ENCODE measurements at places on chromosomes 3 and 15.
A peak's percentile ranks its signal among the peaks of the same experiment; 100 is the strongest.

- H3K4me1 ChIP-seq: no peaks in the 10 kb centered on the region
- H3K36me3 ChIP-seq: no peaks in the 10 kb centered on the region
- H3K27me3 ChIP-seq: no peaks in the 10 kb centered on the region
- no peak overlapping the region for H3K27ac ChIP-seq
Measured at GRCh38 chr3:75687323-75687722, 23.2 kb downstream of the FRG2C start.

- DNase-seq: peak; percentile 9
- no peak overlapping the region for H3K4me3 ChIP-seq
- no peaks in the 10 kb centered on the region for H3K36me3 ChIP-seq
- no peaks in the 10 kb centered on the region for H3K27me3 ChIP-seq
- no peaks in the 10 kb centered on the region for H3K4me1 ChIP-seq
Measured at GRCh38 chr3:110583373-110583935, 488.2 kb upstream of the NECTIN3 start.

- H3K36me3 ChIP-seq: no peaks in the 10 kb centered on the region
- no peaks in the 10 kb centered on the region for H3K4me1 ChIP-seq
- no peak for DNase-seq
- no peak overlapping the region for H3K4me3 ChIP-seq
Measured at GRCh38 chr15:88448991-88449461, 18.2 kb downstream of the MRPL46 start.

DNA sequence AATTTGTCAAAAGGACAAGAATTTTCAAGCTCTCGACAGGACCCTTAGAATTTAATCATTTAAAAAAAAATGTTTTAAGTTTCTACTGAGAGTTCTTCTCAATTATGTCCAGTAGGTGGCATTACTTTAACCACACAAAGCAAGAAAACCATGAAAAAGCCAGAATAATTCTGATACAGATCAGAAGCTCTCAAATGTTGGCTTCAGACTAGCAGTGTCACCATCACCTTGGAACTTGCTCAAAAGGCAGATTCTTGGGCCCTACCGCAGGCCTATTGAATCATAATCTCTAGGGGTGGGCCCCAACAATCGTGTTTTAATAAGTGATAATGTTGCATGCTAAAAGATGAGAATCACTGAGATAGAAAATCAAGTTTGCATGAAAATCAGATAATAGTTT is 99.5 kb upstream of the KCNMB2 start:
- H3K4me1 ChIP-seq: peaks cover 4% of the 10 kb centered on the region
- H3K27ac ChIP-seq: no peak overlapping the region
- H3K36me3 ChIP-seq: no peaks in the 10 kb centered on the region
- DNase-seq: peak; percentile 84
- H3K4me3 ChIP-seq: no peak overlapping the region
- no peaks in the 10 kb centered on the region for H3K27me3 ChIP-seq

DNA sequence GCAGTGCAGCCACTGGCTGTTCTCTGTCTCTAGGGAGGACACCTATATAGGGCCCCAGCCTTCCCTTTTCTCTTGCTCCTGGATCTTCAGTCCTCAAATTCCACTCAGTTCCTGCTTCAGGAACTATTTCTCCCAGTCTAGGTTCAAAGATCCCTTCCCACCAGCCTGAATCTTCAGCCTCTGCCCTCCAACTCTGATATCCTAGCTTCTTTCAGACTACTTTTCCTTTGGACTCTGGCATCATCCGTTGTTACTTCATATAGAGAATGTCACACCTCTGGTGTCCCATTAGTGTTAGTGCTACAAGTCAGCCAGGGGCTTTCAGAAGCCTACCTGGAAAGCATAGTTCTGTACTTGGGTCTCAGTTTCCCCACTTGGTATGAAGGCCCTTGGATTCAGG is 10.0 kb upstream of the HPS3 start:
- H3K4me1 ChIP-seq: no peaks in the 10 kb centered on the region
- H3K36me3 ChIP-seq: no peaks in the 10 kb centered on the region
- no peak for DNase-seq
- no peaks in the 10 kb centered on the region for H3K27me3 ChIP-seq
- no peak overlapping the region for H3K4me3 ChIP-seq

DNA sequence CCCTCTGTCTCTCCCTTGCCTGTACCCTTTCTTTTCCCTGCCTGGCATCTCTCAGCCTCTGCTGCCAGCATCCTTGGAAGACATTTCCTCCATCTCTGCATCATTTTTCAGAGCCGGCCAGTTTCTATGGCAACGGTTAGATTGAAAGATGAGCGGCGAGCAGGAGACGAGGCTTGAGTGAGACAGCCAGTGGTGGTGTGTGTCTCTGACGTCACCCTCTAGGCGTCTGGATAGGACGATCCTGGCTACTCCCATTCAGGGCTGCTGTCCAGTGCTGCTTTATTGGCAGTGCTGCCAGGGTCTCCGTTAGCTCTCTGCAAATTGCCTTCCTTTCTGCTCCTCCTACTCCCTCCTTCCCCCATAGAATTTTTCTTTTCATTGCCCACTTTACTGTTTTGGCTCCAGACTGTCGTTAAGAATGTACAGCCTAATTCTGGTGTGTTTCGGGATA is 57.9 kb downstream of the TRAK1 start:
- no peaks in the 10 kb centered on the region for H3K36me3 ChIP-seq
- no peaks in the 10 kb centered on the region for H3K27me3 ChIP-seq
- peak overlapping the region; percentile 37 for H3K27ac ChIP-seq
- H3K4me3 ChIP-seq: no peak overlapping the region
- H3K4me1 ChIP-seq: peaks cover 18% of the 10 kb centered on the region

DNA sequence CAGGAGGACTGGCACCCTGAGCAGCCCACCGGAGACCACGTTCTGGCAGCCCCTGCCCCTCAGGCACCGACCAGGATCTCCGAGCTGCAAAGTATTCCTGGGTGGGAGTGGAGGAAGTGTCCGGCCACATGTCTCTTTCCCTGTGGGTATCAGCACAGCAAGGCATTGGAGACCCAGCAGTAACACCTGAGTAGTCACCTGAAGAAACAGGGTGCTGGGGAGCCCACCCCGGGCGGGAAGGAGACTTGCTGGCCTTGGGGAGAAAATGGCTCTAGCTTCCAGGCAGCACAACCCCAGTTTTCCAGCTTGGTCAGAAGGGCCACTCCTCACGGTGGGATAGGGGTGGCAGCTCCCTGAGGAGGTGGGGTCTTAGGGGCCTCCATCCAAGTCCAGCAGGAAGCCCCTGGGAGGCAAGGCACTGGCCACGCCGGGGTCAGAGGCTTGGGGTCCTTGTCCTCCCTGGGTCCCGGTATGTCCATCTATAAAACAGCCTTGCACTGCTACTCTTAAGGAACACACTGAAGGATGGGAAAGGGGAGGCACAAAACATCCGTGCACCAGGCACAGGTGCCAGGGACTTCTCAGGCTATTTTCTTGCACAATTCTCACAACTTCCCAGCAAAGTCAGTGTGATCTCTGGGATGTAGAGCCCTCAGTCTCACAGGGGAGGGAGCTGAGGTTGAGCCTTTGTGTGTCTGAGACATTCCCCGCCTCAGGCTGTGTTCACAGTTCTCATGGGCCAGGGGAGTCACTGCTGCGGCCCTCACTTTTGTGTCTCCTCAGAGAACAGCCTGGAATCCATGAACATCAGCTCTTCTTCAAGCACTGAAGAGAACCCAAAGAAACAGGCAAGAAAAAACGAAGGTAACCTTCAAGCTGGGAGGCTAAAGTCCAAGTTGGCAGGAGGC is 11.9 kb downstream of the CFAP100 start:
- H3K4me1 ChIP-seq: no peaks in the 10 kb centered on the region
- H3K36me3 ChIP-seq: no peaks in the 10 kb centered on the region
- H3K27me3 ChIP-seq: no peaks in the 10 kb centered on the region

DNA sequence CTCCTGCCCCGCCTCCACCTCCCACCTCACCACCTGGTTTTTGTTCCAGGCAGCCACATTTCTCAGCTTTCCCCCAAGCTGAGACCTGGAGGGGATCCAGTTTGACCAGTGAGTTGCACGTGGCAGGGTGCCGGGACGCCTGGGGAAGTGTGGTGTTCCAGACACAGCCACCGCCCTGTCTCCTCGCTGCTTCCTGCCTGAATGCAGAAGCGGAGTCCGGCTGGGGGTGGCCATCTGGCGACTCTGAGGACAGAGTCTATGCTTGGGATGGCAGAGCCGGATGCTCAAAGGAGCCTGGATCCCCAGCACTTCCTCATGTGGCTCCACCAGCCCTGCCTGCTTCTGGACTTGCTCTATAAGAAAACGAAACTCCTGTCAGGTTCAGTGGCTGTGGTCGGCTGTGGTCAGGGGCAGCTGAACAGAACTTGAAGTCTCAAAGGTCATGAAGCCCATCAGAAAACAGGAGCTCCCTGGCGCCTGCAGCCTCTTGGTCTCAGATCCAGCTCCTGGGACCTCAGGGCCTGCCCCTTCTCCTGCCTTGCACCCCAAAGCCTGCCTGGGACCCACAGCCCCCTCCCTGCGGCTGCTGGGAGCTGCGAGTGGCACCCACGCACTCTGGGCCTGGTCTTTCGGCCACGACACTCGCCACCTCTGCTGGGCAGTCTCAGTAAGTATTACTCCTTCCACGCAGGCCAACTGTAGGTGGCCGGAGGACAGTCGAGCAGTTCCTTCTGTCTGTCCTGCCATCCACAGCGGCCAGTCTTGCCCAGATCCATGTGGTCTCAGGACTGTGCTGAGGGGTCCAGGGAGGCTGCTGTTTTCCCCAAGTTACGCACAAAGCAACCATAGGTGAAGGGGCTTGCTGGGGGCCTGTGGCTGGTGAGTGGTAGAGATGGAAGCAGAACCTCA is 112.8 kb upstream of the MEF2A start:
- no peaks in the 10 kb centered on the region for H3K36me3 ChIP-seq
- H3K27ac ChIP-seq: peak overlapping the region; percentile 98
- H3K27me3 ChIP-seq: no peaks in the 10 kb centered on the region
- no peak overlapping the region for H3K4me3 ChIP-seq

- no peak for DNase-seq
- H3K27me3 ChIP-seq: no peaks in the 10 kb centered on the region
- peaks cover 87% of the 10 kb centered on the region for H3K4me1 ChIP-seq
- peak overlapping the region; percentile 17 for H3K27ac ChIP-seq
- H3K4me3 ChIP-seq: no peak overlapping the region
Measured at GRCh38 chr15:66760968-66761725, 59.1 kb downstream of the SMAD6 start.

DNA sequence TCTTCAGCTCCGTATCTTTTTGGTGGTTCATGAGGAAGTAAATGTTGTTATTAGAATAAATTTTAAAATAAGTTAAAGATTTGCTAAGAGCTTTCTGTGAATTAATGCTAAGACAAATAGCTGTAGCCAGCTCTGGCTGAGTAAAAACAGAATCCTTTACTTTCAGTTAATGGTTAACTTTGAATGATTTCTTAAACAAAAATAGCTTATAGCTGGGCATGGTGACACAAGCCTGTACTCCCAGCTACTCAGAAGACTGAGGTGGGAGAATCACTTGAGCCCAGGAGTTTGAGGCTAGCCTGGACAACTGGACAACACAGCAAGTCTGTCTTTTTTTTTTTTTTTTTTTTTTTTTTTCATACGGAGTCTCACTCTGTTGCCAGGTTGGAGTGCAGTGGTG is 25.0 kb downstream of the TCAIM start:
- H3K27me3 ChIP-seq: no peaks in the 10 kb centered on the region
- no peaks in the 10 kb centered on the region for H3K36me3 ChIP-seq
- no peaks in the 10 kb centered on the region for H3K4me1 ChIP-seq
- no peak overlapping the region for H3K4me3 ChIP-seq
- no peak overlapping the region for H3K27ac ChIP-seq

- H3K4me1 ChIP-seq: no peaks in the 10 kb centered on the region
- H3K27me3 ChIP-seq: no peaks in the 10 kb centered on the region
- H3K36me3 ChIP-seq: no peaks in the 10 kb centered on the region
- H3K27ac ChIP-seq: no peak overlapping the region
- H3K4me3 ChIP-seq: no peak overlapping the region
Measured at GRCh38 chr3:71987828-71988227, 202.9 kb upstream of the PROK2 start.

GRCh38 chr15:29490747-29491471 is 221.3 kb upstream of the NSMCE3 start:
- H3K4me1 ChIP-seq: peaks cover 3% of the 10 kb centered on the region
- no peak for DNase-seq
- H3K27me3 ChIP-seq: no peaks in the 10 kb centered on the region
- H3K27ac ChIP-seq: no peak overlapping the region
- no peaks in the 10 kb centered on the region for H3K36me3 ChIP-seq

GRCh38 chr3:32781211-32781968 is 36.4 kb upstream of the TRIM71 start:
- DNase-seq: peak; percentile 88
- H3K4me3 ChIP-seq: peak overlapping the region; percentile 52
- no peak overlapping the region for H3K27ac ChIP-seq
- no peaks in the 10 kb centered on the region for H3K27me3 ChIP-seq
- H3K4me1 ChIP-seq: peaks cover 5% of the 10 kb centered on the region
- H3K36me3 ChIP-seq: peaks cover under 1% of the 10 kb centered on the region

DNA sequence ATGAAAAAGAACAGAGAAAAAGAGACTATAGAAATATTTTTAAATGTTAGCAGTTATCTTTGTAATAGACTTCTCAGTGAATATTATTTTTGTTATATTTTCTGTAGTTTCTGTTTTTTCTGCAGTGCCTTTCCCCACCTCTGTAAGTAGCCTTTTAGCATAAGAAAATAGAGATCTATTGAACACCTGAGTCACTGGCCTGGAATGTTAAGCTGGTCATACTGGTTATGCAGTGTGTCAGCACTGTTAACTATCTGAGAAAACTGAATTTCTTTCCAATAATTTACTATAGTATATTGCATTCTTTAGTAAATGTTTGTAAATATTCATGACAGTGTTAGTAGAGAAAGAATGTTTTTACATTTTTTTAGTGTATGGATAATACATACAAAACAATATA is 79.8 kb downstream of the NECTIN3 start:
- H3K27me3 ChIP-seq: no peaks in the 10 kb centered on the region
- H3K4me3 ChIP-seq: no peak overlapping the region
- no peaks in the 10 kb centered on the region for H3K36me3 ChIP-seq

- H3K27ac ChIP-seq: no peak overlapping the region
- H3K36me3 ChIP-seq: no peaks in the 10 kb centered on the region
- no peaks in the 10 kb centered on the region for H3K4me1 ChIP-seq
- H3K4me3 ChIP-seq: no peak overlapping the region
- peak; percentile 34 for DNase-seq
- no peaks in the 10 kb centered on the region for H3K27me3 ChIP-seq
Measured at GRCh38 chr3:115885621-115886020, 262.3 kb downstream of the GAP43 start.

- no peak overlapping the region for H3K4me3 ChIP-seq
- peaks cover 26% of the 10 kb centered on the region for H3K36me3 ChIP-seq
- H3K4me1 ChIP-seq: no peaks in the 10 kb centered on the region
- no peak overlapping the region for H3K27ac ChIP-seq
Measured at GRCh38 chr3:182843478-182843877, 50.2 kb downstream of the ATP11B start.

DNA sequence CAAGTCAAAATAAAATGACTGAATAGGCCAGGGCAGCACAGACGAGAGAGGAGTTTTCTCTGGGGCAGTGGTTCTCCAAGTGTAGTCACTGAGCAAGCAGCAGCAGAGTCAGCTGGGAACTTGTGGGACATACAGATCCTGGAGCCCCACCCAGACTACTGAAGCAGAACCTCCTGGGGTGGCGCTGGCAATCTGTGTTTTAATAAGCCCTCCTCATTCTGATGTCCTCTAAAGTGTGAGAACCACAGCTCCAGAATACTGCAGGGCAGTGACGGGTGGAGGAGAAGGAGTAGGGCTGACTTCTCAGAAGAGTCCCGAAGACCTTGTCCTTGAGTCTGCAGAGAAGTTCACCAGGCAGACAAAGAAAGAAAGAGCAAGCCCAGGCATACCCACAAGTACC is 251.3 kb upstream of the HES1 start:
- no peak overlapping the region for H3K27ac ChIP-seq
- peaks cover 2% of the 10 kb centered on the region for H3K4me1 ChIP-seq
- DNase-seq: no peak
- no peaks in the 10 kb centered on the region for H3K36me3 ChIP-seq
- no peak overlapping the region for H3K4me3 ChIP-seq
- H3K27me3 ChIP-seq: no peaks in the 10 kb centered on the region

- DNase-seq: no peak
- H3K27ac ChIP-seq: no peak overlapping the region
- no peak overlapping the region for H3K4me3 ChIP-seq
- no peaks in the 10 kb centered on the region for H3K36me3 ChIP-seq
- no peaks in the 10 kb centered on the region for H3K27me3 ChIP-seq
Measured at GRCh38 chr3:12753275-12754028, 5.6 kb downstream of the TMEM40 start.
